GM13976 (cell line): ENCODE measurements at places on chromosomes 5 and 9.
A peak's percentile ranks its signal among the peaks of the same experiment; 100 is the strongest.

- DNase-seq = no peak
Observed at GRCh38 chr9:129489838-129490582, 130.9 kb downstream of the C9orf50 start.

- DNase-seq = no peak
Observed at GRCh38 chr9:77563174-77563573, 84.9 kb downstream of the GNA14 start.

DNA sequence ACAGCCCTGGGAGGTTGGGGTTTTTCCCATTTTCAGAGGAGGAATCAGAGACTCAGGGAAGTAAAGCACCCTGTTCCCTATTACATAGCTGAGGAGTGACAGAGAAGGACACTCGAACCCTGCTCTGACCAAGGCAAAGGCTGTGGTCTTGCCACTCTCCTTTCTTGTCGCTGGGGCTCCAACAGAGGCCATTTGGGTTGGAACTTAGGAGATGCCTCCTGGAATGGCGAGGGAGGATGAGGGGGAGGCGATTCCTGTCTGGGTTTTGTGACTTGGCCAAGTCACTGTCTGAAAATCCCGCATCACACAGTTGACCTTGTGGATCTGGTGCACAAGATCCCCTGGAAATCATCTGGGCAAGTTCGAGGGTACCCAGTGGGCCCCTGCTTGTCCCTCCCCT is 64.0 kb upstream of the HAND1 start:
- no peak for DNase-seq

DNA sequence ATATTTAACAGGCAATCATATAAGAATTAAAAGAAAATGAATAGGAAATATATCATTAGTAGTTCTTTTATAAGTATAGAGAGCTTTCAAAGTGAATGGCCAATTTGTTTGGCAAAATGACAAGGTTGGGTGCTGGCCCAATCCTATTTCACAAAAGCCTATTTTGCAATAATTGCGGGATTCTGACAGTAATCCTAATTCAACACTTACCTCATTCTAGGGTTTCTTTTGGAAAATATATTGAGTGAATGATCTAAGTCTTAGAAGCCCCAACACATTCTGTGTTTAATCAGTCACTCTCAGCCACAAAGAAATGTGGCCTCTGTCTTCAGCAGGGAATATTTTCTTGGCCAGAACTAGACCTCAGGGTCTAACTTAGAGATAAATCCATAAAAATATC is 835.9 kb upstream of the ZNF608 start:
- DNase-seq = no peak

DNA sequence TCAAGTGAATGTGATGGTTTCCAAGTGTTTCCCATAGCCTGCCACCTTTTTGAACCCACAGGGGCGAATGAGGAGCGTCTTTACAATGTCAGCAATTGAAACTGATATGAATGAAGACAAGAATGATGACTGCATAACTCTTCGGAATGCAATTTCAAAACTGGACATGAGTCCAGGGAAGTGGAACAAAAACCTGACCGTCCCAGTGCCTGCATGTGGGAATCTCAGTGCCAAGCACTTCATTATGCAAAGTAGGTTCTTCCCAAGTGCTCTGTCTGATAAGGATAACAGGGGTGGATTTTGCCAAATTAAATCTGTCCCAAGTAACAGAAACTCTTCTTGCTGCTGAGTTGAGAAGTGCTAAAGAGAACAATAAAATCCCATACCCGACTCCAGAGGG is 243.8 kb upstream of the ADAMTS16 start:
- DNase-seq = no peak

GRCh38 chr5:161373345-161373707 is 173.2 kb downstream of the GABRB2 start:
- DNase-seq = no peak

DNA sequence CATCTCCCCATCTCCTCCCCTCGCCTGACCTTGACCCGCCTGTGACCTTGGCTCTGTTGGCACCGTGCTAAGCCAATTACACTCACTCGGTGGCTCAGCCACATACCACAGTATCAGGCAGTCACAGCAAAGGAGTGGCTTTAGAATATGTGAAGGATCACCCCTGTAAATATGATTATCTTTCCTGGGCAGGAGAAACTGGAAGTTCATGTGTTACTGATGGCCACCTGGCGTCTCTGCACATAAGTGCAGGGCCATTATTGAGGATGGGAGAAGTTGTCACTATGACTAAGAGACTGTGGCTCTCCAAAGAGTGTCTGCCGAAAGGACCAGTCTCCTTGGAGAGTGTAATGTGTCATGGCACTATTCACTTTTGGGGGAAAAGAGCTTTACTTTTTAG is 116.9 kb upstream of the S1PR3 start:
- no peak for DNase-seq

DNA sequence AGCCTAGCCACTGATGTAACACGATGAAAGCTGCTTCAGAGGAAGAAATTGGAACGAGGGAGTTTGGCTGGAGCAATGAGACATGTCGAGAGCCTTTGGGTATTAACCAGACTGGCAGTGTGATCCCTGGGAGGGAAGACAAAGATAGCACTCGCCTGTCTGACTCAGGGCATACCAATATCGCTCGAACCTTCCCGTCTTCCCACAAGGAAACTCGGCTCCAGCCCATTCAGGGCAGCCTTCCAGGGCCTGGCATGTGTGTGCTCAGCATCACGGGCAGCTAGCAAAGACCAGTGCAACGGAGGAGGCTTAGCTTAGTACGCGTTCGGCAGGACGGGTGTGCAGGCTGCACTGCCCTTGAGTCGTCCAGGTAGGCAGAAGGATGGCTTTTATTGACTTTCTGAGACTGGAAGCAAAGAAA is 356.9 kb upstream of the WWC1 start:
- DNase-seq = no peak

DNA sequence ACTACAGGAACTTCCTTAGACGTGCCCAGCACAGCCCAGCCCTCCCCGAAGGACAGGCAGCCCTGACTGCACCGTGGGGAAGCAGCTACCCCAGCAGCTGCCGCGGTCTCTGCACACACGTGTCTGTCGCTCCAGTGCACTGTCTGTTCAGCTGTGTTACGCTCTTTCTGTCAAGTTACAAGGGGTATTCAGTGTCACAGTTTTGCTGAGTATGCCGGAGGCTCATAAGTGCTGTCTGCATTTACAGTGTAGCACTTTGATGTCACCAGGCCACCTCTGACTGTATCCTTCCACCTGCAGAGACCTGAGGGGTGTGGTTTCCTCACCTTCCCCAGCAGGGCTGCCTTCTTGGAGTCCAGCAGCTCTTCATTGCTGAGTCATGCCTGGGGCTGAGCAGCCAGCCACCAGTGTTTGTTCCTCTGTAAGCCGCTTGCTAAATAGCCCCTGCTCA is 126.8 kb downstream of the EHMT1 start:
- DNase-seq = peak; percentile 74

DNA sequence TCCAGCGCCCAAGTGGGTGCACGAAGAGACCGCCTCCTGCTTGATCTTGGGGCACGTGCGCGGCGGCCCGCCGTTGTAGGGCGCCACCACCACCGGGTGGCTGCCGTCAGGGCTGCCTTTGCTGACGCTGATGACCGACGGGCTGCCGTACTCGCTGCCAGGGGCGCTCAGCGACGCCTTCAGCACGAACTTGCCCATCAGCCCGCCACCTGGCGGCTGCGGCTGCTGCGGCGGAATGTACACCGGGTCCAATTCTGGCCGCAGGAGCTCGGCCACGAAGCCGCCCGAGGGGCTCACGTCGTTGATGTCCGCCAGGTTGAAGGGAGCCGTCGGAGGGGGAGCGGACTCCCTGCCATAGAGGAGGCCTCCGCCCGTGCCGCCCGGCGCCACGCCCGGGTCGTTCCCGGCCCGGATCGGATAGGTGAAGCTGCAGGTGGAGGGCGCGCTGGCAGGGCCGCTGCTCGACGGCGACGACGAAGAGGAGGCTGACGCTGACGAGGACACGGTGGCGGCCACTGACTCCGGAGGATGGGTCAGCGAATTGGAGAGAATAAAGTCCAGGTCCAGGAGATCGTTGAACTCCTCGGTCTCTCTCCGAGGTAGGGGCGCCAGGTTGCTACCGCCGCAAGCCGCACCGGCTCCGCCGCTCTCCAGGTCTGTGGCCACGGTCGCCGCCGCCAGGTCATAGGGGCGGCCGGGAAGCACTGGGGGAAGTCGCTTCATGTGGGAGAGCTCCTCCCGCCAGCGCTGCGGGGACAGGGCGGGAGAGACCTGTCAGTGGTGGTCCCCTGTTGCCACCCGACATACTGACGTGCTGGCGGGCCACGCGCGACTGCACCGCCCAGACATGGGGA is 1.8 kb downstream of the KLF4 start:
- peak; percentile 49 for DNase-seq

GRCh38 chr9:129910628-129911567 is 75.6 kb downstream of the USP20 start:
- DNase-seq = no peak
